ENCODE measurements at places on chromosomes 2 and 18.

- no peak overlapping the region for H3K4me3 ChIP-seq
- DNase-seq: no peak
- H3K4me1 ChIP-seq: no peaks in the 10 kb centered on the region
- H3K27me3 ChIP-seq: no peaks in the 10 kb centered on the region
- no peak overlapping the region for H3K27ac ChIP-seq
Observed at GRCh38 chr2:5360081-5360480, 332.1 kb upstream of the SOX11 start.

DNA sequence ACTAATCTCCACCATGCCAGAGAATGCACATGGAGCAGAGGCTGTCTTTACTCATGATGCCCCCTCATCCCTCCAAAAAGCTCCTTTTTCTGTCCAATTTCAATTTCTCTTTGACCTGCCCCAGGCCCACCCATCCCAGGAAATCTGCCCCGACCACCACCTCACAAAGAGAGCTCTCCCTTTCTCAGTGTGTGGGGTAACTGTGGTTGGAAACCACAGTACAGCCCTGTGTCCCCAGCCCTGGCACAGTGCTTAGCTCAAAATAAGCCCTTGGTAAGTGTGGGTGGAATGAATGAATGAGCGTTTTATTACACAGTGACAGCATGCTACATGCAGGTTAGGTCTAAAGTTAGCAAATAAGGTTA lies 43.7 kb upstream of the CAB39 start:
- DNase-seq: no peak
- H3K27ac ChIP-seq: no peak overlapping the region
- no peaks in the 10 kb centered on the region for H3K27me3 ChIP-seq
- H3K36me3 ChIP-seq: no peaks in the 10 kb centered on the region
- H3K4me3 ChIP-seq: no peak overlapping the region

GRCh38 chr18:77046994-77047393 lies 85.6 kb downstream of the MBP start:
- no peak for DNase-seq
- H3K4me1 ChIP-seq: no peaks in the 10 kb centered on the region
- H3K36me3 ChIP-seq: no peaks in the 10 kb centered on the region
- H3K4me3 ChIP-seq: no peak overlapping the region
- no peaks in the 10 kb centered on the region for H3K27me3 ChIP-seq

GRCh38 chr2:59774821-59775433 lies 778.5 kb downstream of the BCL11A start:
- no peak overlapping the region for H3K27ac ChIP-seq
- no peak for DNase-seq
- H3K36me3 ChIP-seq: no peaks in the 10 kb centered on the region
- no peaks in the 10 kb centered on the region for H3K27me3 ChIP-seq
- H3K4me1 ChIP-seq: no peaks in the 10 kb centered on the region

- H3K27ac ChIP-seq: no peak overlapping the region
- H3K4me1 ChIP-seq: no peaks in the 10 kb centered on the region
- no peaks in the 10 kb centered on the region for H3K36me3 ChIP-seq
- H3K27me3 ChIP-seq: peaks cover 7% of the 10 kb centered on the region
- DNase-seq: no peak
Observed at GRCh38 chr2:10733980-10734379, 12.6 kb downstream of the ATP6V1C2 start.

DNA sequence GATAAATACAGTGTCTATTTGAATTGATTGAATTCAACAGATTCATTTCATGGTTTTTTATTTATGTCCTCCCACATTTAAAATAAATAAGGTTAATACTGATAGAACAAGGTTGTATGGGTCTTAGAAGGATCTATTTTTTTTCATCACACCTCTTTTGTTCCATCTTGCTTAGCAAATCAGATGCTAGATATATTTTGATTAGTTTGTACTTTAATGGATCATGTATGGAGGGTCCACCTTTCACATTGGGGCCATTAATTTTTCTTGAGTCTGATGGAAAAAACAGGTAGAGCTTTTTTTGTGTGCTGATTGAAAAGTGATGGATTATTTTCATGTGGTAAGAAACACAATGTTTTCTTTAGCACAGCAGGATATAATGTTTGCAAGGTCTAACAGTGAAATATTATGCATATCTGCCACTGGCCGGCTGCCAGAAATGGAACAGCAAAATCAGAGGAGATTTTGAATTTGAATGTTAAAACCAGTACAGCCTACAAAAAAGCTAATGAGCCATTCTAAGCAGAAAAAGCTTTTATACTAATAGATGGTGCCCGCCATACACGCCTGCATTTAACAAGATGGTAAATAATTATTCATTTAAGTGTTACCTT lies 188.1 kb upstream of the ETAA1 start:
- no peak overlapping the region for H3K4me3 ChIP-seq
- H3K27me3 ChIP-seq: no peaks in the 10 kb centered on the region
- DNase-seq: peak; percentile 37
- no peaks in the 10 kb centered on the region for H3K4me1 ChIP-seq

DNA sequence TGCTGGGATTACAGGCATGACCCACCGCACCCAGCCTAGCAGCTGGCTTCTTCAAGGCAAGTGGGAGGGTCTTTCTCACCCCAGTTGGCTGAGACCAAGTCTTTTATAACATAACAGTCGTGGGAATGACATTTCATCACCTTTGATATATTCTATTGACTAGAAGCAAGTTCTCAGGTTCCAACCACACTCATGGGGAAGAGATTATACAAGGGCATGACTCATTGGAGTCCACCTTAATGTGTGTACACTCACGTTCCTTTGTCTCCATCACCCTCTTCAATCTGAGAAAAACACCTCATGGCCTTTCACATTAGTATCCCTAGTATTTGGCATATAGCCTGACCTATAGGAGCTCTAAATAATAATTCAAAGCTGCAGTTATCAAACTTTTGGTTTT lies 2.8 kb upstream of the BBS5 start:
- H3K27ac ChIP-seq: no peak overlapping the region
- H3K4me3 ChIP-seq: no peak overlapping the region
- no peak for DNase-seq

- no peaks in the 10 kb centered on the region for H3K4me1 ChIP-seq
- H3K27me3 ChIP-seq: no peaks in the 10 kb centered on the region
- no peak for DNase-seq
- H3K4me3 ChIP-seq: no peak overlapping the region
- H3K36me3 ChIP-seq: no peaks in the 10 kb centered on the region
- no peak overlapping the region for H3K27ac ChIP-seq
Observed at GRCh38 chr2:232275670-232276069, 102.9 kb upstream of the ALPP start.

DNA sequence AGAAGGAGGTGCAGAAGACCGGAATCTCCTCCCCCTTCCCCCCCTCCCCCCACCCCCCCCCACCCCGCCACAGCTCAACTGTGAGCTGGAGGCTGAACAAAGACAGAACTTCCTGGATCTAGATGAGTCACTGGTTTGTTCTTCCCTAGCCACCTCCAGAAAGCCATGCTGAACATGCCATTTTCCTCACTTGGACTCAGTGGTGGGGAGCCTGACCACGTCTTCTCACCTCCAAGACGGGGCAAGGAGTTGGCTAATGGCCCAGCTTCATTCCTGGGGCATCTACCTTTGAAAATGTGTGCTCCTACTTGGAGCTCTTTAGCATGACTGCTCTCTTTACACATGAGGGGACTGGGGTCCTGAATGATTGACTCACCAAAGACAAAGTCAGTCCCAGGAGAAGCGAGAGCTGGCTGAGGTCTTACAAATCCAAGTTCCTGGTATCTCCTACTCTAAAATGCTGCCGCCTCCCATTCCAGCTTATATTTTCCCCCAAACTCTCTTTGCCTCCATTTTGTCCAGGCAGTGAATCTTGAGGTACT lies 22.6 kb upstream of the FZD5 start:
- peak overlapping the region; percentile 98 for H3K27ac ChIP-seq
- H3K27me3 ChIP-seq: no peaks in the 10 kb centered on the region
- H3K4me3 ChIP-seq: no peak overlapping the region
- peaks cover 10% of the 10 kb centered on the region for H3K4me1 ChIP-seq
- peak; percentile 75 for DNase-seq
- H3K36me3 ChIP-seq: no peaks in the 10 kb centered on the region

GRCh38 chr18:27378431-27379095 lies 193.5 kb upstream of the CHST9 start:
- H3K36me3 ChIP-seq: no peaks in the 10 kb centered on the region
- H3K27ac ChIP-seq: no peak overlapping the region
- H3K4me1 ChIP-seq: no peaks in the 10 kb centered on the region
- no peak overlapping the region for H3K4me3 ChIP-seq
- H3K27me3 ChIP-seq: no peaks in the 10 kb centered on the region

- H3K36me3 ChIP-seq: no peaks in the 10 kb centered on the region
- no peaks in the 10 kb centered on the region for H3K4me1 ChIP-seq
- no peak overlapping the region for H3K27ac ChIP-seq
- peaks cover 1% of the 10 kb centered on the region for H3K27me3 ChIP-seq
Observed at GRCh38 chr2:27152102-27152795, 3.4 kb downstream of the TCF23 start.

GRCh38 chr18:34322365-34323289 lies 97.9 kb upstream of the NOL4 start:
- no peaks in the 10 kb centered on the region for H3K36me3 ChIP-seq
- no peak overlapping the region for H3K4me3 ChIP-seq
- H3K27ac ChIP-seq: no peak overlapping the region
- peak; percentile 65 for DNase-seq

DNA sequence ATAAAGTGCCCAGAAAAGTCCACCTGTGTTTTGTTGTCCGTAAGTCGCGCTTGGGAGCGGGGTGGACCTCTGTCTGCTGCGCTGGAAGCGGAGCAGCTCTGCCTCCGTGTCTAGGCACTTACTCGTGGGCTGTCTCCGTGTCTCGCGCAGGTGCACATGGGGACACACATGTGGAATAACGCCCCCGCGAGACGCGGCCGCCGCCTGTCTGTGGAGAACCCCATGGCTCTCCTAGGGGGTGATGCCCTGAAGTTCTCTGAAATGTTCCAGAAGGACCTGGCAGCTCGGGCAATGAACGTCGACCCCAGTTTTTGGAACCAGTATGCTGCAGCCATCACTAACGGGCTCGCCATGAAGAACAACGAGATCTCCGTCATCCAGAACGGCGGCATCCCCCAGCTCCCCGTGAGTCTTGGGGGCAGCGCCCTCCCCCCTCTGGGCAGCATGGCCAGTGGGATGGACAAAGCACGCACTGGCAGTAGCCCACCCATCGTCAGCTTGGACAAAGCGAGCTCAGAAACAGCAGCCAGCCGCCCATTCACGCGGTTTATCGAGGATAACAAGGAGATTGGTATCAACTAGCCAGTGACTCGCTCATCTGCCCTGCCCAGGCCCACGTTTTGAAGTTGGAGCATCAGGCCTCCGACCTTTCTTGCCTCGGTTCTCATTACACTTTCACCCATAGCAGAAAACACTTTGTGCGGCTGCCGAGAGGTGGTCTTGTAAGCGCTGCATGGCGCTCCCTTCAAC lies 17.3 kb downstream of the SALL3 start:
- no peak overlapping the region for H3K27ac ChIP-seq
- no peak for DNase-seq
- no peak overlapping the region for H3K4me3 ChIP-seq

DNA sequence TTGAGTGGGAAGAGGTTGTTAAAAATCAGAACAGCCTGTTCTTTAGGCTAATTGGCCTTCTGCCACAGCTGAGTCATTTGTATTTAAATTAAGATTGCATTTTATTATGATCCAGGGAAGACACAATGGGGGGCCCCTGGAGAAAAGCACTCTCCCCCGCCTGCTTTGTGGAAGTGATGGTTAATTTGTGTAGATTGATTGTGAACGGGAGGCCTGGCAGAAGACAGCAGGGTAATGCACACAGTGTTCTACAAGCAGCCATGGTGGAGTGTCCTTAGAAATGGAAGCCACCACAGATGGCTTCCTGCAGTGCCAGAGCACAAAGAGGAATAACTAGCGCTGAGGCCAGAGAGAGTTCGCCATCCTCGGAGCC lies 19.6 kb downstream of the RAMP1 start:
- H3K27ac ChIP-seq: no peak overlapping the region
- no peaks in the 10 kb centered on the region for H3K4me1 ChIP-seq
- peak; percentile 14 for DNase-seq
- no peaks in the 10 kb centered on the region for H3K27me3 ChIP-seq

DNA sequence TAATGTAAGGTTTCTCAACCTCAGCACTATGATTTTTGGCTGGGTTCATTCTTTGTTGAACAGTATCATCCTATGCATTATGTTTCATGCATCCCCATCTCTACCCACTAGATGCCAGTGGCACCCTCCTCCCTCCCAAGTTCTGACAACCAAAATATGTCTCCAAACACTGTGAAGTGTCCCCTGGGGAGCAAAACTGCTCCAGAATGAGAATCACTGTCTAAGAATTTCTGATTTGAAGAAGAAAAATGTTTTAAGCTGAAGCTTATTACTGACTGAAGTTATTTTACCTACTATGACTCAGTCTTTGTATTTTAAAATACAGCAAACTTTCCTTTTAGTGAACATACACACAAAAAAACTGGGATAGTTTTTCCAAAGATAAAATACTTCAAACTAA lies 3.4 kb downstream of the THADA start:
- no peaks in the 10 kb centered on the region for H3K27me3 ChIP-seq
- no peaks in the 10 kb centered on the region for H3K36me3 ChIP-seq
- H3K27ac ChIP-seq: no peak overlapping the region
- DNase-seq: no peak
- H3K4me3 ChIP-seq: no peak overlapping the region

DNA sequence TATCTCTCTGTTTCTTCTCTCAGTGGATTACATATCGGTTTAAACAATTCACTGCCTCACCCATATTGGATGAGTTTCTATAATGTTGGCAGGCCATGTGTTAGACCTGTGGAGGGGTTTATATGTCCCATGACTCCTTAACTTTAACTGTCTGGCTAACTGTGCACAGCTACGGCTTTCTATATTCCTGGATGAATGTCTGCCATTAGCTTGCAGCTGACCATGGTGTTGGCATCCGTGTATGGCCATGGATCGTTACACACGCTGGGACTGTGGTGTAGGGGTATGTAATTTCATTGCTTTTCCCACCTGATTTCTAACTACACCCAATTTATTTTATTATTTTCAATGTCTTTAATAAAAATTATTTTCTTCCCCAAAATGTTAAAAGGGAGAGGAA lies 3.3 kb upstream of the TANC1 start:
- H3K27me3 ChIP-seq: no peaks in the 10 kb centered on the region
- H3K4me3 ChIP-seq: no peak overlapping the region
- no peak for DNase-seq
- H3K4me1 ChIP-seq: peaks cover 8% of the 10 kb centered on the region

- H3K4me1 ChIP-seq: no peaks in the 10 kb centered on the region
- H3K27me3 ChIP-seq: no peaks in the 10 kb centered on the region
- no peaks in the 10 kb centered on the region for H3K36me3 ChIP-seq
- no peak for DNase-seq
- H3K4me3 ChIP-seq: no peak overlapping the region
- H3K27ac ChIP-seq: no peak overlapping the region
Observed at GRCh38 chr2:108936076-108936864, 52.8 kb downstream of the EDAR start.
